ENCODE measurements at places on chromosomes 16 and 17.

DNA sequence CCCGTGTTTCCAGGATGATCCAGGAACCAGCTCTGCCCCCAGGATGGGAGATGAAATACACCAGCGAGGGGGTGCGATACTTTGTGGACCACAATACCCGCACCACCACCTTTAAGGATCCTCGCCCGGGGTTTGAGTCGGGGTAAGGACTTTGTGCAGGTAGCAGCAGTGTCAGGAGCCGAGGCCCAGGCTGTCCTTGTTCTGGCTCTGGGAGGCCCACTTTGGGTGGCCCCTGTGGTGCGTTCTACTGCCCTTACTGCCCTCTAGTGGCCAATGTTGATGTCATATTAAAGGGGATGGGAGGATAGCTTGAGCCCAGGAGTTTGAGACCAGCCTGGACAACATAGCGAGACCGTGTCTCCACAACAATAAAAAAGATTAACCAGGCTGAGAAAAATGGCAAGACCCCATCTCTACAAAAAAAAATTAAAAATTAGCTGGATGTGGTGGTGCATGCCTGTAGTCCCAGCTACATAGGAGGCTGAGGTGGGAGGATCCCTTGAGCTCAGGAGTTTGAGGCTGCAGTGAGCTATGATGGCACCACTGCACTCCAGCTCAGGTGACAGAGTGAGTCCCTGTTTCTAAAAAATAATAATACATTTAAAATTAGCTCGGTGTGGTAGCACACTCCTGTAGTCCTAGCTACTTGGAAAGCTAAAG, 20.9 kb upstream of the CLEC18A start:
- DNase-seq = no peak

- no peak for DNase-seq
These were observed 52.0 kb downstream of the TNFRSF13B start for GRCh38 chr17:16919663-16920627.

DNA sequence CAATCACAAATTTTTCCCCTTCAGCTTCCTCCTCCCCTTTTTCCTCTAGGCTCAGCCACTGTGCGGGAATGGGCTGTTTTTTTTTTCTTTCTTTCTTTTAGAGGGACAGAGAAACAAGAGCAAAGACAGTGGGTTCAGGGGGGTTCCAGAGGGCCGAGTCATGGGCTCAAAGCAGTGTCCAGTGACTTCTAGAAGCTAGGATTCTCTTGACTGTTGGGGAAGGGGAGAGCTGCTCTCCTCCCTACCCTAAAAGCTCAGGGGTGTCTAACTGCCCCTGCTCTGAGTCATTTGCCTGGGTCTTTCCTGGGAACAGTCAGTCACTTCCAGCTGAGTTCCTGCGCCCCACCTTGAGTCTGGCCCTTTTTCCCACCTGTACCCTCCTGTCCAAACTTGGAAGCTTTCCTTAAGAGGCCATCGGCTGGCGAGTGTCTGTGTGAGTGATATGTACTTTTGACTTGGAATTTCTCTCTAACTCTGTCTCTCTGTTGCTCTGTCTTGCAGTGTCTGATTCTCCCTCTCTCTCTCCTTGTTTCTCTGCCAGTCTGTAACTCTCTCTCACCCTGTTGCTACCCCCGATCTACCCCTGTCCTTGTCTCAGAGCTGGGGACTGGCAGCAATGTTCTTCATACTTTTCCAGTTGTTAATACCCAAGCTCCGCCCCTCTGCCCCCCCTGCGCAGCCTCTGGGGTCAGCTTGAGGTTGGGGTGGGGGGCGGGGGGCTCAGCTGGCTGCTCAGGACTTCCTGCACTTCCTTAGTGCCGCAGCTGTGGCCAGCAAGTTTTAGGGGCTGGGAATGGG, 2.4 kb downstream of the THRA start:
- no peak for DNase-seq

DNA sequence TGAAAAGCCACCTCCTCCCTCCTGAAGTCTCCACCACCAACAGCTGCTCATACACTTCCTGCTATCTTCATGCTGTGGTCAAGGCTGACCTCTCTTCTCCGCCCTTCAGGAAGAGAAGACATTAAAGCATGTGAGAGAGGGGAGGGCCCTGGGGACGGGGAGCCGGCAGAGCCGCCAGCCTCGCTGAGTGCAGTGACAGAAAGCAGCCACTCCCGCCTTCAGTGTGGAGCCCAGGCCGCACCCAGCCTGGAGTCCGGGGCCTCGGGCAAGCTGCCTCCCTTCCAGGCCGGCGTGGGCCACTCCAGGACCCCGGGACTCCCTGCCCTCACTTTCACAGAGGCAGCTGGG, 94.7 kb upstream of the TNRC6C start:
- no peak for DNase-seq

- DNase-seq = peak; percentile 56
These were observed 236.0 kb downstream of the IRX3 start for GRCh38 chr16:54050459-54051210.

GRCh38 chr17:78401891-78402290, 23.4 kb downstream of the PGS1 start:
- no peak for DNase-seq

GRCh38 chr16:87705771-87706277, 60.0 kb downstream of the KLHDC4 start:
- no peak for DNase-seq

- no peak for DNase-seq
These were observed 89.9 kb upstream of the ELAC2 start for GRCh38 chr17:13107676-13108235.

GRCh38 chr16:61891460-61891859, 144.8 kb downstream of the CDH8 start:
- no peak for DNase-seq

DNA sequence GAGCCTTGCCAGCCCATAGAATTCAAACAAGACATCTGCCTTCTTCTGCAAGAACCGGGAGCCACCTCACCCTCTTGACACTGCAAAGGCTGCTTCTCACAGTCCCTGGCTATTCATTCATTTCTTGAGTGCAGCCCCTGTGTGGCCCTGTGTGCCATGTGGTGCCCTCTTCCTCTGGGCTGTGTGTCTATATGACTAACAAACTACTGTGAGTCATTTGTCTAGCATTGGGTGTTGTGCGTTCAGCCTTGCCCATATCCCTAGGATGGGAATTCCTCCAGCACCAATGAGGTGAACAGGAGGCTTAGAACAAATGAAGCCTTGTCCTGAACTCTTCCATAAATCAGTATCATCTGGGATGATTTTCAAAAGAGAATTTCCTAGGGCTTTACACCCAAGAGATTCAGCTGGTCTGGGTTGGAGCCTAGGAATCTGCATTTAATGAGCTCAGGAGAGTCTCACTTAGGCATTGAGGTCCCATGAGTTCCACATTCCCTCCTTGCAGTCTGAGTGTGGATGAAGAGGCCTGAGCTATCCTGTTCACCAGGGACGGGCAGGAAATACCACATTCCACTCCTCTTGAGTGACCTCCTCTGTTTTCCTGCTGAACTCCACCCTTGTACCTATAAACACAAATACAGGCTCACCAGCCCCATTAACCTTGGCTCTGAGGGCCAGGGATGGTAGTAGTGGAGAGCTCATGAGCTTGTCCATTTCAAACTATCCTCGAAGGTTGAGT, 308.7 kb upstream of the N4BP1 start:
- no peak for DNase-seq

- DNase-seq = no peak
These were observed 11.7 kb downstream of the CES1 start for GRCh38 chr16:55821210-55821609.

GRCh38 chr17:71850812-71851211, 270.0 kb upstream of the SOX9 start:
- DNase-seq = no peak

- DNase-seq = no peak
These were observed 251.4 kb upstream of the RPL38 start for GRCh38 chr17:73952082-73952479.

DNA sequence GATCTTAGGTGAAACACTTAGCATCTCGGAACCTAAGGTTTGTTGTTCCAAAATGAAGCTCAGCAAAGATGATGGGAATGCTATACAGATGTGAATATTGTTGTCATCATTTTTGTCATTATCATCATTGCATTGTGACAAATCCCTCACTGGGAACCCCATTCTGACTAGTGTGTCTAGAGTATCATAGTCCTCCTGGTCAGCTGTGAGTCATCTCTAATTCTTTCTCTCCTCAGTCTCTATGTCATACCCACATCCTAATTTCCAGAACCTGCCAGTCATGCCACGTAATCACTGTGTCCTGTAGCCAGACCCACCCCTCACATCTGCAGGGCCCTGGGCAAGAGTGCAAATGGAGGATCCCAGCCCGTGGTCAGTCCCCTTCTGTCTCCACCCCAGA, 60.5 kb upstream of the CLEC3A start:
- DNase-seq = no peak

- no peak for DNase-seq
These were observed 55.5 kb upstream of the GPRC5B start for GRCh38 chr16:19940195-19940594.

DNA sequence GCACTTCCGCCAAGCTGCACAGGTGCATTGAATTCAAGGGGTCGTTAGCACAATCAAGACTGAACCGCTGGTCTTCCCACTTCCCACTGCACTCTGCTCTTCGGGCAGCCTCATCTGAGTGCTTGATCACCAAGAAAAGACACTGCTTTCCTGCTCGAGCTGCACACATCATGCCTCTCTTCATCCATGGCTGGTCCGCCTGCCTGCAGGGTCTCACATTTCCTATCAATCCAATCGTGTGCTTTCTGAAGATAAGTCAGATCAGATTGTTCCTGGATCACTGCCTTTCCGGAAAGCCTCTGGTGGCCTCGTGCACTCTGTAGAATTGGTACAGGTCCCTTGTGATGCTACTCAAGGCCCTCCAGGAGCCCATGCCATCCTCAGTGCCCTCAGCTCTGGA, 30.8 kb upstream of the HSBP1 start:
- no peak for DNase-seq

DNA sequence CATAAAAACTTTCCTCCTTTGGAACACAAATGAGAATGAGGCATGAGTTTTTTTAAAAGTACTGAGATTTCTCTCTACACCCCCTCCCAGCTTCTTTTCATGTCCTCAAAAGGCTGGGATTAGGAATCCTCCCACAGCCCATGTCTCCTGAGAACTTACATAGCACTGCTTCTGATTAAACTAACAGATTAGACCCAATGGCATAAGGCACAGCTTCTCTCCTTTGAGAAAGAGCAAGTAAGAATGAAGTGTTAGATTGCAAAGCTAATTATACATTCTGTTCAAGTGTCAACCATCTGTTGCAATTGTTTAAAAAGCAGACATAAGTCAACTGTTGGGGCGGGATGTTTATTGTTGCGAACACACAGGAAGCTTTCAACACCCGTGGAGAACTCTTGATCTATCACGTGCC, 715.1 kb downstream of the CDH11 start:
- DNase-seq = no peak

DNA sequence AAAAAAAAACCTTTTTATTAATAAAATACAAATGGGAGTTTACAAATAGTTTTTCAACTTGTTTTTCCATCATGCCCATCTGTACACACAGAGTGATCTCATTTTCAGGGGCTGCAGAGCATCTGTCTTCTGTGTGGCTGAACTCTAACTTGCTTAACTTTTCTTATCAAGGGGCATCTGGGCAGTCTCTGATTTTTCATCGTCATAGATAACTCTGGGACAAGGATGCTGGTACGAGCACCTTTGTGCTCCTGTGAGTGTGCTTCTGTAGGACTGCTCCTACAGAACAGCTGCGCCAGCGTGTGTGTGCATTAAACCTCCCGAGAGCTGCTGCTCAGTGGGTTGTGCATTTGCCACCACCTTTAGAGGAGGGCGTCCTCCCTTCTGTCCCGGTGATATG, 34.6 kb upstream of the TAC4 start:
- no peak for DNase-seq

DNA sequence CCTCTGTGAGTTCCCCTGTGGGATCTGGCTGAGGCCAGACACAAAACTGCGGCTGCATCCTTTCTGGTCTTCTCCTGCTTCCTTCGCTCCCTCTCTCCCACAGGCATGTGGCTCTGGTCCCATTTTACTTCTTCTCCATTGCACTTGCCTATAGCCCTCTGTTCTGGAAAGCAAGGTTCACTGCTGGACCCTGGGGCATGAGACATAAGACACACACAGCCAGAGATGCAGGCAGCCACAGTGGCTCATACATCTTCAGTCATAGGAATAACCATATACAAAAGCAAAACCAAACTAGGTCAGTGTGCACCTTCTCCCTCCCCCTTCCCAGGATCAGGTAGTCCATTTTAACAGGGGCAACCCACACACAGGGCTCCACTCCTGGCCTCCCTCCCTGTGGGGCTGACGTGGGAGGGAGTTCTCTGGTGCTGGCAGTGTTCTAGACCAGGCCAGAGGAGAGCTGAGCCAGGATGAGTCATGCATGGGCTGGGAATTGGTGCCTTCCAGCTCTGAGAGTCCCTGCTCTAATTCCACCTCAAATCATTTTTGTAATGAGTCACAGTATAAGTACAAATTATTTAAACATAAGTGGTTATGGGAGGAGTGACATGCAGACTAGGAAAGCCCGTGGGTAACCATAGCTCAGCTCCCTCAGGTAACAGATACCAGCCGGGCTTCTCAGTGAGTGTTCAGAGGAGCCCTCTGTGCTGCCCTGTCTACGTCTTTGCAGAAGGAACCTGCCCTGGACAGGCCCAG, 58.0 kb downstream of the ASIC2 start:
- no peak for DNase-seq

- DNase-seq = no peak
These were observed 11.0 kb downstream of the SNN start for GRCh38 chr16:11679250-11679649.

- DNase-seq = no peak
These were observed 195.9 kb upstream of the PMFBP1 start for GRCh38 chr16:72367851-72368250.

GRCh38 chr17:57296231-57296630, 39.9 kb downstream of the MSI2 start:
- DNase-seq = no peak

- no peak for DNase-seq
These were observed 1.3 kb upstream of the KRTAP2-1 start for GRCh38 chr17:41048441-41048840.

- DNase-seq = no peak
These were observed 17.8 kb downstream of the ENPP7 start for GRCh38 chr17:79748295-79749099.

GRCh38 chr16:12086822-12087221, 110.3 kb downstream of the SNX29 start:
- DNase-seq = no peak

DNA sequence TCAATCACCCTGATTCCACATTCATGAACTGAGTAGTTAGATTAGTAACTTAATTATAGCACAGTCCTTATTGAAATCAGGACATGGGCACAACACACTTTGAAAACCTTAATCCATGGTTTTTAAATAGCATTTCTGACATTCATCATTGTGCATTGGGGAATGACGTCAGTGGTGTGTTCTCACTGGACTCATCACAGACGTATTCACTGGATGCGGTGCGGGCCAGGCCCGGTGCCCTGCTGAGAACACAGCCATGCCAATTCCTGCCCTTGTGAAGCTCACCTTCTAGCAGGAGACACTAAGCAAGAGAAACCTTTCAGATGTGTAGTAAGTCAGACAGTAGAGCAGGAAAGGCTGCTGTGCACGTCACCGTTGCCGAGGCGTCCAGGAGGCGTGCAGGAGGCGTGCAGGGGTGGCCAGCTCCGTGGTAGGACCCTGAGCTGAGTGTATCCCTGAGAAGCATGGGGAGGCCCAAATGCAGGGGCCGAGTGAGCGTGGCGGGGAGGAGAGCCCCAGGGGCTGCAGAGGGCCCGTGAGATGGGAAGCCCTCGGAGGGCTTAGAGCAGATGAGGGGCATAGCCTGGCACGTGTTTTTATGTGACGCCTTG, 12.9 kb downstream of the BANP start:
- DNase-seq = no peak
